RPMI7951 (cell line): ENCODE measurements at places on chromosomes 7 and 10.

DNA sequence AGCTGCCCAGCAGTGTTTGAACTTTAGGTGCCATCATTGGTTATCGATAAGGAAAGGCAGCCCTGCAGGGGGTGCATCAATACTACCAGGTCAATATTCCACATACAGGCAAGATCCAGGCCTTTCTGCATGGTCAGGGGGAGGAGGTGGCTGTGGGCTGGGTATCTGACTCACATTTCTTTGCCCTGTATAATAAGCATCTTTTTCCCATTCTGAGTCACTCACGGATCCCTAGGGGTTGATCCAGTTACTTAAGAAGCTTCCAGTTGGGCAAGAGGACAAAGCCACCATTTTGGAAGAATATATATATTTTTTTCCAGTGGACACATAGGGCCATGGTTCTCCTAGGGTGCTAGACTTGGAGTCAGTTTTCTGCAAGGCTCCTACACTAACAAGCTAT is 114.2 kb upstream of the HABP2 start:
- peak; percentile 51 for DNase-seq

DNA sequence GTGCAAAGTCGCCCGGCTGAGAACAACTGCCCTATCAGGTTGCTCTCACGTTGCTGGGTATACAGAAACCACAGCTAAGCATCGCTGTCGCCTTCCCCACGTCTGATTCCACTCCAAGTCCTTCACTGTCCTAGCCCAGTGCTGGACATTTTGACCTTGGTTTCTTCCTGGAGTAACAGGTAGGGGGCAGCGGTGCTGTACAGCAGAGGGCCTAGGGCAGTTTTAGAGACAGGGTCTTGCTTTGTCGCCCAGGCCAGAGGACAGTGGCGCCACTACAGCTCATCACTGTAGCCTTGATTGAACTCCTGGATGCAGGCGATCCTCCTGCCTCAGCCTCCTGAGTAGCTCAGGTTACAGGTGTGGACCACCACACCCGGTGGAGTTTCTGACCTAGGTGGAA is 2.6 kb downstream of the CLDN15 start:
- no peak for DNase-seq

DNA sequence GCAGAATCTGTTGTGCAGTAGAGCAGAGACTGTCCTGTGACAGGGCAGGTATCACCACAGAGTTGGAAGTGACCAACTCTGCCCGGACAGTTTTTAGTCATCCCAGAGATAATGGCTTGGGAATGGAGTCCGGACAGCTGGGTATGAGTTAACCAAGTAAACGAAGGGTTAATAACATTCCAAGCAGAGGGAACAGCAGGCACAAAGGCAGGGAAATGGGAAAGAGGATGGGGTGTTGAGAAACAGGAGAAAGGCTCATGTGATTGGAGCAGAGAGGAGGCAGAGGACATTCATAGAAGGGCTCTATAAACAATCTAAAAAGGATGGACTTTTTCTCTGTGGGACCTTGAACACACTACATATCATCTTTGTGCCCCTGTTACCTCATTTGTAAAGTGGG is 132.2 kb upstream of the YAE1 start:
- no peak for DNase-seq

DNA sequence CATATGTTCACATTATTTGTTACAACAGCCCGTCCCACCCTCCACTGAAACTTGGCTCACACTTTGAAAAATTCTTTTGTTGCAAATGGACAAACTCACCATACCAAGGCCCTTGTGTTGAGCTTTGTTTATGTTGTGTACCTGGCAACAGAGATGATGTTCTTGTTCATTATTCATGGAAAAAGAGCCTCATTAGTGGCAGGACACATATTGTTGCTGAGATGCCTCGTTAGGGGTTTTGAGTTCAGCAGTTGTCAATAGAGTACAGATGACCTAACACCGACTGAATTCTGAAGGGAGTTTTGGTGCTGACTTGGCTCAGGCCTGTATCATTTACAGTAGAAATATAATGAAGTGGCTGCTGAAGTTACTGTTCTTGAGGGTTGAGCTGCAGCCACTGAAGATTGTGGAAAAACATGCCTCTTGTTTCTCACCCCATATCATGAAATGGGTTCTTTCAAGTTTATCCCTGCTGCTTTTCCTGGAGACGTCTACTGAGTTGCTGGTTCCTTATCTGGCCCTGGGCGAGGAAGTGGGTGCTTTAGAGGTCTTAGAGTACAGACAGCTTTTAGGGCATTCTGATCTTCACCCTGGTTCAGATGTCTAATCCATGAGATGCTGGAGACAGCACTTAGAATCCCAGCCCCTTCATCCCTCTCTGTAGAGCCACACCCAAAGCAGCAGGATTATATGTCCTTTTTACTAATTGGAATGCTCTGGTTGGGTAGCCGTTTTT is 149.7 kb downstream of the WNT2 start:
- DNase-seq = no peak

DNA sequence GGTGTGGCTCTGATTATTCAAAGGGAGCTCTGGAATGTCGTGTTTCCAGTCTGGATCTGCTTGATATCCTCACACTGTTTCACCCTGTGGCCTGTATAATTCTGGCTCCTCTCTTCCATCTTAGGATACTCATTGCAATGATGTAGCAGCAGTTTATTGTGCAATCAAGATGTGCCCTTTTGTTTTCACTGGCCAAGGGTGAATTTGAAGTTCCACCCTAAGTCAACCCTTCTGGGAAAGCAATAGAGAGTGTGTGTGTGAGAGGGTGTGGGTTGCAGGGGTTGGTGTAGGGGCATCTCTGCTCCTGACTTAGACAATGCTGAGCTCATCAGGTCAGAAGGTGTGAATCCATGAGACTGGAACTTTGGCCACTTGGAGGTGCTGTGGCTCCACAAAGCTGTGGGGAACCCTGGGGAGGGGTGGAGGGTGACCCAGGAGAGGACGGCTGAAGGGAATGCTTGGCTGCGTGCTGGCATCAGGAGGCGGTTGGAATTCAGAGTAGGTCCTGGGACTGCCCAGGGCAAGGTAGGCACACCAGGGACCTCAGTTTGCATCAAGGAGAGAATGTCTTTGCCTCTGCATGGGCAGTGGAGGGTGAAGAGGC is 118.0 kb upstream of the PRSS58 start:
- DNase-seq = peak; percentile 73

- no peak for DNase-seq
These were observed 112.5 kb upstream of the TCERG1L start for GRCh38 chr10:131424053-131424452.

DNA sequence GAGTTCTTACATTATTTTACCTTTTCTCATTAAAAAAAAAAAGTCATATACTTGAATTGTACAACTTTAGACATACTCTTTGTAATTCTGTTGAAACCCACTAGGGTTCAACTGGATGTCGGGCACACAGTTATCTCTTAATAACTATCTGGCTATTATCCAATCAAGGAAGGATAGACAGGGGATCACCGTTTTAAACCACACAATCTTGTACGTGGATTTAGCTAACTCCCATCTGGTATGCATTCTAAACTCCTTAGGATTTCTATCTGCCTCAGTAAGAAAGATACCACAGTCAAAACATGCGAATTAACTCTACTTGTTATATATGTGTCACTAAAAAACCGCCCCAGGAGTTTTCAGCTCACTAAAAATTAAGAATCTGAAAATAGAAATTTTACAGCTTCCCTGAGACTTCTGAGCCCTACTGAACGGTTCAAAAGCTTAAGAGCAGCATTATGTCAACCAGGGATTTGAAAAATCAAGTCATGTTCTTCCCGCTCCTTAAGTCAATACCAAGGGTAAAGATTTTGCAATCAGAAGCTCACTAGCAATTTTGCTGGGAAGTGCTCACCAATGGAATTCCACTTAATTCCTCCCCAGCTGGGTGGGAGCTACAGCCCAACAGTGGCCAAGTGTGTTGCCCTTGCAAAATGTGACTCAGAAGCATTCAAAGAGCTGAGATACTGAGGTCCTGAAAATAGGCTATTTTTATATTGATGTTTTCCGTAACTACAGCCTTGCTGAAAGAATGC is 267.0 kb downstream of the FRMD4A start:
- DNase-seq = peak; percentile 89

DNA sequence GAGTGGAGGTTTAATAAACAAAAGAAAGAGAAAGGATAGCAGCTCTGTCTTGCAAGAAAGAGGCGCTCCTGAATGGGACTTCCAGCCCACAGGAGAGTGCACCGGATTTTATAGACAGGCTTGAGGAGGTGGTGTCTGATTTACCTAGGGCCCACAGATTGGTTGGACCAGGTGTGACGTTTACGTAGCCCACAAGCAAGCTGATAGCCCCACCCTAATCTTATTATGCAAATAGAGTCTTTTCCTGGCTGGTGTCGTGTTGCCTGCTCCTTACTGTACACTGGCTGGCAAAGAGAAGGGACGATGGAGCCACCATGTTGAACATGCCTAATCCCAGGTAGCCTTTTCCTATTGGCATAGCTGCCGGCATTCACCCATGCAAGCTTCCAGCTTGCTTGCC is 319.7 kb upstream of the POM121L12 start:
- DNase-seq = no peak

- DNase-seq = peak; percentile 96
These were observed 227.2 kb upstream of the GRB10 start for GRCh38 chr7:51009716-51010496.

DNA sequence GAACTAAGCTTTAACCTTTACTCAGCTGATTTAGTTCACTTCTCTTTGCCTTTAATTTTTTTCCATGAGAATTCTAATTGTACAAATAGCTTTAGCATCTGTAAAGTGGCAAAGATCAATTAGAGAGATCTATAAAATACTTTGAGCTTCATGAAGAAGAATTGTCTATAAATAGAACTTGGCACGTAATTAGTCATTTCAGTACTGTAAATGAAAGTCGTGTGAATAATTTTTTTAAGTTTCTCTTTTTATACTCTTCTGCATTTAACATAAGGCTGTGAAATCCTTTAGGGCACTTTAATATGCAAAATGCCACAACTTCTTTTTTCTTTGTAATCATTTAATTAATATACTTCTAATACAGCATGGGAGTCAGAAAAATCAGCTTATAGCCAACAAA is 177.8 kb downstream of the CSTF2T start:
- DNase-seq = no peak

GRCh38 chr7:32494946-32495297 is 367 bp upstream of the AVL9 start:
- DNase-seq = no peak

DNA sequence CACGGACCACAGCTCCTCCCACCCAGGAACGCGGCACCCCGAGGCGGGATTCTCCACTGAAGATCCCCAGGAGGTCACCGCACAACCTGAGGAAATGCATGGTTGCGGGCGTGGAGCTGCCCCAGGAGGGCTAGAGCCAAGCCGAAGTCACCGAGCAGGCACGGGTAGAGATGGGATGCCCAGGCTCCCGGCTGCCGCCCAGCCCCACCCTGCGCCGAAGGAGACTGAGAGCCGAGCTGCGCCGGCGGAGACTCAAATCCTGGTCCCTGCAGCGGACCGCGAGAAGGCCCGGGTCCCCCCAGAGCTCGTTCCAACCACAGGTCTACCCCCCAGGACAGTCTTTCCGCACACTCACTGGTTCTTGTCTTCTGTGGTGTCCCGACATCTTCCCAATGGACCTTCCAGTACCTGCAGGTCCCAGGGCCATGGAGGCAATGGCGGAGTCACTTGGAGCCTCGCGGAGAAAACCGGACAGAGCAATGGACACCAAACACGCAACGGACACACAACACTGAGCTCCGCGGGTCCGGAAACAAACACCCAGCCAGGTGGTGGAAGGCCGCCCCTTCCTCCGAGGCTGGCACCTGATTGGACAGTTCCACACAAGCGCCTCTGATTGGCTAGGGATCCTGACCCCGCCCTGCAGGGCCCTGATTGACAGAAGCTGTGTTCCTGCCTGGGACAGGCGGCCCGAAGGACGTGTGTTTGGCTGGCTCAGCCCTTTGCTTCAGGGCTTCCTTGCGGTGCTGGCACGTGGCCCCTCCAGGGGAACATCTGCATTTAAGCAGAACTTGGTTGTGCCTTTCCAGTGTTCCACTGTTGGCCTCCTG is 331.9 kb upstream of the NUPR2 start:
- peak; percentile 36 for DNase-seq

DNA sequence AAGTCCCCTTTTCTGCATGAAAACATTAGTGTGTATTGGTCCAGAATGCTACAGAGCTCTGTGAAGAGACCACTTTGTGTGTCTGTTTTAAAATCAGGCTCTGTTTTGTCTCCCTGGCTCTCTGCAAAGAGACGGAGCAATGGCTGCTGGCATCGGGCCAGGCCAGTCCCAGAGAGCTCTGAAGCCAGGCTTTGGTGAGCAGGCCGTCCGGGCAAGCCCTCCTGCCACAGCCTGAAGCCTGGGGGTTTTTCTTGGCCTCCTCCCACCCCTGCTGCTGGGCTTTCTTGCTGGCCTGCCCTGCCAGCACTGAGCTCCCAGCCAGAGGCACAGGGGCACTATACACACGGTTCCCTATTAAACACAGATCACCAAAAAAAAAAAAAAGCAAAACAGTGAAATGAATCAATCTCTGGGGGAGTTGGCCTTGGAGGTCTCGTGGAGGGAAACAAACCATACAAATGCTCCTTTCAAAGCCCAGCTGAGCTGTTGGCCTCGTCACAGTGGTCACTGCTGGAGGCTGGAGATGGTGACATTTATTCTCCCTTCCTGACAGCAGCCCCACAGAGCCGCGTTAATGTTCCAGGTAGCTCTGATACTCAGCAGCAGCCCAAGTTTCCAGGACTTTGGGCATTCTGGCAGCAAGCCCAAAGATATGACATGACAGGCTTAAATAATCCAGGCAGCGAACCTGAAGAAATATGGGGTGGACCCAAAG is 237.2 kb downstream of the TCF7L2 start:
- peak; percentile 38 for DNase-seq

GRCh38 chr10:119478811-119479341 is 63.6 kb downstream of the RGS10 start:
- DNase-seq = no peak

GRCh38 chr10:72819053-72819452 is 74.5 kb upstream of the OIT3 start:
- DNase-seq = no peak

GRCh38 chr7:142603870-142604448 is 145.3 kb upstream of the PRSS1 start:
- peak; percentile 68 for DNase-seq

DNA sequence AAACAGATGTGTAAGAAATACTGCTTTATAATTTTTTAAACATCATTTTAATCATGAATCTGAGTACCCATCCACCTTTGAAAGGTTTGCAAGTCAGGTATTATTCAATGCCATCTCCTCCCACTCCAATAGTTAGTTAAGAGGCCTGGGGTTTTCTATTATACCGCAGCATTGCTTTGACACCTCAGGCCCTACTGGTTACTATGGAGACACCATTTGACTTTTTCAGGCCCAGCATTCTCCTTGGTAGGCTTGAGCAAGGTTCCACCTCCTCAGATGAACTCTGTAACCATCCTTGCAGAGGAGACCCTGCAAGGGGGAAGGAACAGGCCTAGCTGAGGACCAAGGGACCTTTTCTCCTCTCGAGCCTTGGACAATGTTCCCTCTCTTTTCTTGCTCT is 326.9 kb upstream of the NPSR1 start:
- DNase-seq = no peak

DNA sequence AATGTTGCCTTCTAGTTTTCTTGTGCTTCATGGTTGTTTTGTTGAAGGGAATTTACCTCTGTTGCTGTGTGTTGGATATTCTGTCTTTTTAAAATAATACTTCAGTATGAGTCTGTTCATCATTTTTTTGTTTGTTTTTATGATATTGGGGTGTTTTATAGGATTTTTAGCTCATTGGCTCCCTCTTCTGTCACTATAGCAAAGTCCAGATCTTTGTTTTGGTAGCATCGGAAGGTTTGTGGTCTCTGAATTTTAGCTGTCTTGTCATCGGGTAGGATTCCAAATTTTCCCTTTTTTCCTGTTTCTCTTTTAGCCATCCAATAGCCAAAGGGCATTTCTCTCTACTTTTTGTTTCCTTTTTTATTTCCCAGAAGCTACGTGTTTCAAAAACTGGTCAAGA is 91.4 kb downstream of the EXOC4 start:
- peak; percentile 9 for DNase-seq
